HTR-8/SVneo (cell line): ENCODE measurements at places on chromosomes 16 and 17.
A peak's percentile ranks its signal among the peaks of the same experiment; 100 is the strongest.

GRCh38 chr16:67263201-67263600 lies 14.4 kb downstream of the SLC9A5 start:
- DNase-seq, result no peak

DNA sequence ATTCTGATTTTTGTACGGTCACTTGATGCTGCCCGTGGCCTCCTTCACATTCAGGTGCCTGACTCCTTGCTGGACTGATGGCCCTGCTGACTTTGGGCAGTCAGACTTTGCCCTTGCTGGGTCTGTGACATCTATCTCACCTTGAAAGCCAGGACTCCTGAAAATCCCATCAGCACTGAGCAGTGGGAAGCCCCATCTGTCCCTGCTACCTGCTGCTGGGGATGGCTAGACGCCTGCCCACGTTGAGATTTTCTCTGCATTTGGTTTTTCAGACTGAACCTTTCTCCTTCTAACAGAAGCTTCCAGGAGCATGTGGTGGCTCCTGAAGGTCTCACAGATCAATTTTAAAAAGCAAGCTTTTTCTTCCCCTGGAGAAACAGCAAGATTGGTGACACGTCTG lies 10.2 kb upstream of the ZNF18 start:
- DNase-seq, result no peak

DNA sequence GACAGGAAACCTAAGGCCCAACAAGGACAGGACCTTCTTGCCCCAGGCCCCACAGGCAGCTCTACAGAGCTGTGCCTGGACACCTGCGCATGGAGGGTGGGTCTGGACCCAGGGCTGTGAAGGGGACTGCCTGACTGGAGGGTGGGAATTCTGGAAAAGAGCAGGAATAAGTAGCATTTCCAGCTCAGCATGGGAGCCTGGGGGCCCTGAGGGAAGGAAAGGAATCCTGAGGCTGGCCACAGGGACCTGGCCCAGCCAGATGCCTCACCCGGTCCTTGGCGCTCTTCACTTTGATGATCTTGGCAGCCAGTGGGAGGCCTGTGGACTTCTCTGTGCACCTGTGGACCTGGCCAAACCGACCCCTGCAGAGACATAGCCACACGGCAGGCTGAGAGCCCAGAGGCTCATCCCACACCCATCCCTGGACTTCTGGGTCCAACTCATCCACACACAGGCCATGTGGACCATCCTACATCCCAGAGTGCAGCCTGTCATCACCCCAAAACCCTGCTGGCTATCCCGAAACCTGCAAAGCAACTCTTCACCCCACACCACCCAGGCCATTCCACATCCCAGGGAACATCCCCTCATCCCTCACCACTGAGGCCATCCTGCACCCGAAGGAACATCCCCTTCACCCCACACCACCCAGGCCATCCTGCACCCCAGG lies 18.7 kb downstream of the MYLK3 start:
- no peak for DNase-seq

- DNase-seq, result no peak
Observed at GRCh38 chr17:79633993-79634813, 23.4 kb upstream of the RBFOX3 start.

- DNase-seq, result no peak
Observed at GRCh38 chr16:24999856-25000461, 15.2 kb downstream of the ARHGAP17 start.

DNA sequence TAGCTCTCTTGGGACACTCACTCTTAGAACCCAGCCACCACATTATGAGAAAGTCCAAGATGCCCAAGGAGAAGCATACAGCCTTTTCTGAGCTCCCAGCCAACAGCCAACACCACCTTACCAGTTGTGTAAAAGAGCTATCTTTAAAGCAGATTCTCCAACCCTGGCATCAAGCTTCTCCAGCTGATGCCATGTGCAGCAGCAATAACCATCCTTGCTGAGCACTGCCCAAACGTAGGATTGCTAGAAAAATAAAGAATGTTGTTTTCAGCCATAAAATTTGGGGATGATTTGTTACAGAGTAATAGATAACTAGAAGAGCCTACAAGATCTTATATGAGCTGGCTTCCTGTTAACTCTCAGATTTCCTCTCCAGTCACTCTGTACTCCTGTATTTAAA lies 443.7 kb upstream of the DYNLRB2 start:
- DNase-seq, result no peak

GRCh38 chr16:11392041-11392581 lies 46.9 kb downstream of the RMI2 start:
- DNase-seq, result no peak

- no peak for DNase-seq
Observed at GRCh38 chr17:1730326-1731193, 6.1 kb downstream of the WDR81 start.

DNA sequence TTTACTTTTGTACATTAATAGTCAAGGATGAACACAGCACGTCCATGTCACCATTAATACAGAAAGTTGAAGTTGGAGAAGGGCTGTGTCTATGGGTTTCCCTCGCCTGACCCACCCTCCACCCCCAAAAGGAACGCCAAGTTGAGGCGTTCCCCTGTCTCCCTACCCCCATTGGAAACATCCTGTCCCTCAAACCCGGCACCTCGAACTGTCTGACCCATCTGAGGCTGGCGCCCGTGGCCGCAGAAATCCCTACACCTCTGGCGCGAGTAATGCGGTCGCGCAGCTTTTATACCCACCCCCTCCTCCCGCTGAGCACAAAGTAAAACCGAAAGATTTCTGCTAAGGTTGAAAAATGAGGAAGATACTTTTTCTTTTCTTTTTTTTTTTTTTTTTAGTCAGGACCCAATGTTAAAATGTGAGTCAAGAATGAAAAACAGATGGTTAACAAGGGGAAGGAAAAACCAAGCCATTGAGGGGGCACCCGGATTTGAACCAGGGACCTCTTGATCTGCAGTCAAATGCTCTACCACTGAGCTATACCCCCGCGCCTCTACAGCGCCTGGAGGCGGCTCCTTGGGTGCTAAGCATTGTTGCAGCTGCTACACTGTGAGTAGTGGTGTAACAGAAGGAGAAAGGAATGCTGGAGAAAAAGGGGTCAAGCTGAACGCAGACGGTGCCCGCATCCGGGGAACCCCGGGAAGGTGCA lies 887 bp upstream of the LASP1 start:
- DNase-seq, result peak; percentile 88

DNA sequence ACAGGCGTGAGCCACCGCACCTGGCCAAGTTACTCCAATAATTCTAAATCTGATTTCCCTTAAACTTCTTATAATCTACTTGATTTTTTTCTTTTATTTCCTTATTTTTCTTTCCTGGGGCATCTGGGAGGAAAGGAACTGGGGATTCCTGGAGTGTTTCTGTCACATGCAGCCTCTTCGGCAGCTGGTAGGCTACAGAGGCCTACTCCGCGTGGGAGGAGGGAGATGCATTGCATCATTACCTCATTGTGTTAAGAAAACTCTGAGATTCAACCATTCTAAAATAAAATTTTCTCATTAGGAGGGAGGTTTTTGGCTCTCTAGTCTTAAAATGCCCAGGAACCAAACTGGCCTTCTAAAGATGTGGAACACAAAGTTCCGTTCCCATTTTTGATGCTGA lies 64.0 kb downstream of the SOX9 start:
- no peak for DNase-seq

GRCh38 chr17:83065660-83066542 lies 13.5 kb upstream of the METRNL start:
- no peak for DNase-seq

GRCh38 chr17:11622492-11622891 lies 24.2 kb downstream of the DNAH9 start:
- no peak for DNase-seq

- DNase-seq, result peak; percentile 51
Observed at GRCh38 chr16:86823888-86824671, 245.7 kb downstream of the FOXL1 start.

GRCh38 chr17:49616601-49617131 lies 41.0 kb downstream of the NXPH3 start:
- DNase-seq, result no peak

GRCh38 chr17:79835470-79835899 lies 3.8 kb downstream of the CBX4 start:
- no peak for DNase-seq
